Neural progenitor cell (in vitro differentiated cells): ENCODE measurements at places on chromosomes 3 and 15.

DNA sequence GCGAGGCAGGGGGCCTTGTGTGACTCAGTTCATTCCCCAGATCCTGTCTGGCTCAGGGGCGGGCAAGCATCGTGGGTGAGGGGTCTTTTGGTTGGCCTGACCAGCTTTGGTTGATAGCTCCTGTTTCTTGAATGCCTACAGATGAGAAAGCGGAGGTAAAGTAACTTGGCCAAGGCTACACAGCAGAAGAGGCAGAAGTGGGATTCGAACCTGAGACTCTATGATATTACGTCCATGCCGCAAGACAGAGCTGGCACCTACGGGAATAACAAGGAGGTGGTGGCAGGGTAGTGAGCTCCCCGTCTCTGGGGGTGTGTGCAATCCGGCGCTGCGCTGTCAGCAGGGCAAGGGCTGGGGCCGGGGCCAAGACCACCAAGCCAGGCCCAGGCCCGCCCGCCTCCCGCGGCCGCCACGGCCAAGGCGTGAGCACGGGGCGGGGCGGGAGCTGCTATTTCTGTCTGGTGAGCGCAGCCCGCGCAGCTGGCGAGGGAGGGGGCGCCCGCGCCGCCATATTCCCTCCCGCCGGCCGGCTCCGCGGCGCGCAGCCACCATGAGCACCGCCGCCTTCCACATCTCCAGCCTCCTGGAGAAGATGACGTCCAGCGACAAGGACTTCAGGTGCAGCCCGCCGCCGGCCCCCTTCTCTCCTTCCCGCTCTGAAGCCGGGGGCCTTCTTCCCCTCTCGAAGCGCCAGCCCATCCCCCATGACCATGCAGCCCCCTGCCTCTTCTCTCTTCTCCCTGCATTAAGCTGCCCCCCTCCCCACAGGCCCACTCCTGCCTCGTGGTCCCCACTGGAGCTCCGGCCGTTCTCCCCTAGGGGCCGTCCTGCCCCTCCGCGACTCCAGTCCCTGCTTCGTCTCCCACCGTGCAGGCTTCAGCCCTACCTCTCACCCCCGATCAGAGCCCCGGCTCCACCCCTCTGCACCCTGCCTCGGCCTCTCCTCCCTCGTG, at the start of gene CAND2:
TSS of gene CAND2 (plus strand) at position 510 of the 953 bp plus-strand sequence. CDS start at position 551, 41 bp downstream.
- DNase-seq: peak; percentile 75

DNA sequence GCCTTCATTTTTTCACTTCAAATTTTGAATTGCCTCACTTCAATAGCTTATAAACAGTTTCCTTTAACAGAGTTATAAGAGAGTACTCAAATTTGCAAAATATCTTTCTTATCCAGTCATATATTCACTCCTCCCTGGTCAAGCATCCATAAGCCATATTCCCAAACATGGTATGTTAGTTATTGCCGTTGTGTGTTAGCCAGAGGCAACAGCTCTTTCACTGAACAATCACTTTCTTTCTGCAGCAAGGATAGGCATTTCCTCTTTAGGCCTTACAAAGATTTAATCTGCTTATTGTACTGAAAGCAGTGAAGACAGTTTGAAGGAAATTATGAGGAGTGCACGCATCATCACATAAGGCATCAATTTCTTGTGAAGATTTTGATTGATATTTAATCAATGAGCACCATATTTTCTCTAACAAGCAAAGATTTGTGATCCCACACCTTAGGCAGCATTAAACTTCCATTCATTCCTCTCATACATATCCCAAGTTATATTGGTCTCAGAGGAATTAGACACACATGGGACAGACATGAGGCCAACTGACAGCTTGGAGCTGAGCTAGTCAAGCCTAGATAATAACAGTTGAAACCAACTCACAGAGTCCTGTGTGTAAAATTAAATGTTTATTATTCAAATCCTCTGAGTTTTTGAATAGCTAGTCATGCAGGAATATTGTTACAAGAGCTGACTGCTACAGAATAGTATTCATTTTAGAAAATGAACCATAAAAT, 80.0 kb upstream of the EPHA6 start:
- no peak for DNase-seq

- no peak for DNase-seq
Observed at GRCh38 chr3:55246033-55246432, 241.1 kb downstream of the WNT5A start.

DNA sequence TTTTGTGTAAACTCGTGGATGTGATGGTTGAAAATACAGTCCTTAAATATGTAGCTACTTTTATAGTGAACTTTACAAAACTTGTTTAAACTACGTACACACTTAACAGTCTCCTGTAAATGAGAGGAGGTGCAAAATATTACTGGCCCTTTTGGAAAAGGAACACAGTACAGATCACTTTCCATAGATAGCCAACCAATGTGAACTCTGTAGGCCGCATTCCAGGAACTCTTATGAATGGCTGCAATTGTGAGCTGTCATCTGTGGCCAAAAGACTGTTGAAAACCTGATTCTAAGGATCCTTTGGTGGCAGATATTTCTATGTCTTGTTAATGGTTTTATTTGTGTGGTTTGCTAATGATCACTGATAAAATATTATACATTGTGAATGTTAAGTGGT, 6.2 kb downstream of the TSC22D2 start:
- peak; percentile 44 for DNase-seq

- DNase-seq: no peak
Observed at GRCh38 chr15:49664716-49665115, 43.9 kb downstream of the DTWD1 start.

GRCh38 chr3:169607949-169608348, 55.6 kb downstream of the MECOM start:
- no peak for DNase-seq

DNA sequence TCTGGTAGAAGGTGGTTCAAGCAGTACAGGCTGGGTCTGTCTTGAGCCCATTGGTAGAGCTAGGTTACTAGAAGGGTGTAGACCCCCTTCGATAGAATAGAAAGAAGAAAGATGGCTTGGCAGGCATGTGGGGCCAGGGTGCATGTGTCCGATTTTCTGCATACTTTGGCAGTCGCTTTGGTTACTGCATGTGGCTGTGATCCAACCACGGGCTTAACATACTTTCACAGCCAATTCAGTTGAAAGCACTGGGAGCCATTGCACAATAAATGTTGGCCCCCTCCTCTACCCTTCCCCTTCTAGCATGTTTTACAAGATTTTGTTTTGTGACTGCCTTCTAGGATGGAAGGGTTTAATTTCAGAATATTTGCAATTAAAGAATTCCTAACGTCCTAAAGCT, 7.2 kb downstream of the ARID3B start:
- no peak for DNase-seq

- peak; percentile 42 for DNase-seq
Observed at GRCh38 chr3:61381745-61382392, 130.6 kb upstream of the FHIT start.
